T-helper 17 cell (primary cell): ENCODE measurements at places on chromosomes 16 and 17.

GRCh38 chr16:70706948-70707465 is 21.2 kb upstream of the MTSS2 start:
- no peak for DNase-seq

GRCh38 chr17:82238472-82239201 is 9.8 kb downstream of the SLC16A3 start:
- peak; percentile 72 for DNase-seq

DNA sequence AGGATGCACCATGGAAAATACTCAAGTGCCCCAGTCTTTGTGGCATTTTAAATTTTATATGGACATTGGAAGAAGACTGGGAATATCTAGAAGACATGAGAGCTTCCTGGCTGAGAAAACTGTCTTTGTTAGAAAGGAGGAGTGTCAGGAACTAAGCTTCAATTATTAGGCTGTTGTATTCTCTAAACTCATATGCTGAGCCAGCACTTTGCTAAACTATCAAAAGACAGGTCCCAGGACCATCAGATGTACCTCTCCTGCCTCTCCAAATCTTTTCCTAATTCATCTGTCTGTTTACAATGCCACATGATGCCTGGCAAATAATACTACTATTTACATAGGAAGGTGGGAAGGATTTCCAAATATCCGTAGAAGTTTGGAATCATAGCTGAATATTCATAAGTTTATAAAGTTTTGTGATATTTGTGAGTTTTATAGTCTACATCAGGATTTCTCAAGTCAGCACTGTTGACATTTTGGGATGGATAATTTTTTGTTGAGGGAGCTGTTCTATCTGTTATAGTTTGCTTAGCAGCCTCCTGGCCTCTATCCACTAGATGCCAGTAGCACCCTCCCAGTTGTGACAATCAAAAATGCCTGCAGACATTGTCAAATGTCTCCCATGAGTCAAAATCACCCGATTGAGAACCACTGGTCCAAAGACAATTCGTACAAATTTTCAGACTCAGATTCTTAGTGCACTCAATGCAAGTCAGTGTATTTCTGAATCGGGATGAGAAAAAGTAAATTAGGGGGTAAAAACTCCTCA is 61.2 kb upstream of the NETO2 start:
- no peak for DNase-seq

DNA sequence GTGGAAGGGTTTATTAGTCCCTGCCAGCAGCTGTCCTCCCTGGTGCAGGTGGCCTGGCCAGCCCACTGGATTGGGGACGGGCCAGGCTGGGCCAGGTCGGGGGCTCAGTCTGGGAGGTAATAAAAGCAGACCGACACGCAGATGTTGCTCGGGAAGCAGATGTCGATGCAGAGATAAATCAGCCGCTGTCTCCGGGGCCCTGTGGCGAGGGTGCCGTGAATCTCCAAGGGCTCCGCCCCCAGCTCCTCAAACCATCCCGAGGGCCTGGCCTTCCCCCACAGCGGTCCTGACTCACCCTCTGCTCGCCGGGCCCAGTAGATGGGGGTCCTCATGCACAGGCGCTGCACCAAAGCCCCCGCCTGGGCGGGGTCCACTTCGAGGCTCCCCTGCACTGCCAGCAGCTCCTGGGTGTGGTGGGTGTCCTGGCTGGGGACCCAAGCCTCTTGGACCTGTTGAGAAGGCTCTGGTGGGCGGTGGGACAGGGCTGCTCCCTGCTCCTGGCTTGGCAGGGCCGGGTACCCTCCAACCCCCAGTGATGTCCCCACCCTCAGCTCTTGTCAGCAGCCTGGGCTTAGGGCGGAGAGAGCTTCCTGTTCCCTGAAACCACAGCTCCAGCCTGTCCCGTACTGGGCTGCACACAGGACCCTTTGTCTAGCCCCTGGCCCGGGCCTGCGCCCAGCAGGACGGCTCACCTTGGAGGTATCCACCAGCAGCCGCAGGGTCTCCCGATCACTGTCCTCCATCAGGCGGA is 1.2 kb downstream of the BRICD5 start:
- DNase-seq: no peak

GRCh38 chr17:66403846-66404556 is 101.6 kb downstream of the PRKCA start:
- DNase-seq: no peak

GRCh38 chr16:67249178-67250044 is 632 bp downstream of the SLC9A5 start:
- no peak for DNase-seq

DNA sequence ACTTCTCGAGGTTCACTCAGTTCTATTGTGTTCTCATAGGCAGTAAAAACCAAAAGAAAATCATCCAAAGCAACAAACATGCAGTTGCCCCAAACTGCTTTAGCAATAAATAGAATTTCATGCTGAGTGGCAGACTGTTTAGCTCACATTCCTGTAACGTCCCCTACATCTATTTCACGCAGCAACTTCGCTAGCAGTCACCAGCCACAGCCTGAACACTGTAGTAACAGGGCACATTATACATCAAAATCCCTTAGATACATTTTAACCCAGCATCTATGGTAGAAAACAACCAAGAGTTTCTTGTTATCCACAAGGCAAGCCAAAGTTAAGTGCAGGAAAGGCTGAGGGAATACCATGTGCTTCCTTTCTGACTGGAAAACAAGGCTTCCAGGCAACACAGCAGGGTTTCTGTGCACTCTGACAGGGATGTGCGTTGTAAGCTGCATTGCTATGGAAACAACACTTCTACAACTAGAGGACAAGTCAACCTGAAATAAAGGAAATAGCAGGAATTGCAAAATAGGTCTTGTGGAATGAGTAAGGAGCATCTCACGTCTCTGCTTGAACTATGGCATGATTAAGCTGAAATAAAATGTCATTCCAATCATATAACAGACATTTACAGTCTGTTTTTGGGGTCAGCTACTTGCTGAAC is 55.4 kb downstream of the CFDP1 start:
- no peak for DNase-seq
